ENCODE measurements at places on chromosomes 7 and 10.

- no peak for DNase-seq
Observed at GRCh38 chr10:118818621-118819221, 64.0 kb upstream of the CACUL1 start.

DNA sequence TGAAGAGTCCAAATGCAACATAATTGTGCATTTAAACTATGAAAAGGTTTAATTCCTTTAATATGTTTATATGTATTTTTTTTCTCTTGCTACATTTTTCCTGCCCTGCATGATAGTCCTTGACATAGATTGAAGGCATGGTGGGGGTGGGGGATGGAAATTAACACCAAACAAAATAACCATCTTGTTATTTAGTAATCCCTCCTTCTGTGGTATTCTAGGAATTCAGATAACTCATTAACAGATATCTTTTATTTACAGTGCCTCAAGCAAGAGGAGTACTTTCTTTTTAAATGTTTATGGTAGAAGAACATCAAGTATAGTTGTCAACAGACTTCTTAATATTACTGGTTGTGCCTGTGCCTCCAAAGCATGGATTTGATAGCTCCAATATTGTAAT lies 337.6 kb upstream of the SEMA3A start:
- DNase-seq: no peak

GRCh38 chr7:81618396-81619014 lies 151.3 kb downstream of the HGF start:
- DNase-seq: no peak

GRCh38 chr10:116044801-116045248 lies 228.2 kb downstream of the GFRA1 start:
- DNase-seq: no peak

DNA sequence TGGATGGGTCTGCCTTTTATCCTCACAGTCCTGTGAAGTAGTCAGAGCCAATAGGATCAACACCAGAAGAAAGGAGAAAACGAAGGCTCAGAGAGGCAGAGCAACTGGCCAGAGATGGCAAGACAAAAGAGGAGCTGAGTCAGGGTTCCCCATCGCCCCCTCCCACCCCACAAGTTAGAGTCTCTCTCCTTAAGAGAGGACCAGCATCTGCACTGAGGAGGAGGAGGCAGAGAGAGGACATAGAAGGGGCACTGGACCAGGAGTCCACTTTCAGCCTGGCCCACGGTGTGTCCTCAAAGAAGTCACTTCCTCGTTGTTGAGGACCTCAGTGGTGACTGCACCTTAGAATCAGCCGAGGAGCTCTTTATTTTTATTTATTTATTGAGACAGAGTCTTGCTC lies 11.6 kb downstream of the SPOCK2 start:
- DNase-seq: no peak

GRCh38 chr10:114064151-114065048 lies 20.7 kb downstream of the ADRB1 start:
- no peak for DNase-seq

DNA sequence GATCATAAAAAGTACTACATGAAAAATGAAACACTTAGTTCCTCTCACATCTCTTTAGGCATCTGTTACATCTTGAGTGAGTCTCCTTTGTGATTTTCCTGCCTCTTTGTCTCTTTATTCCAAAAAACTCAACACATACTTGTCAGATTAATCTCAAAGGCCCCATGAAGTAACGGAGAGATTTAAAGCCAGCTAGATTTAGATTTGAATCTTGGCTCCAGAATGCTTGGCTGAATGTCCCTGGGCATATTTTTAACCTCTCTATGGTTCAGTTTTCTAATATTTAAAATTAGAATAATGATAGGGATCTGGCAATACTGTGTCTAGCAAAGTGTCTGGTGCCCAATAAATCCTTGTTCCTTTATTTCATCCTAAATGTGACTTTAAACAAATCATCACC lies 140.0 kb downstream of the DGKB start:
- DNase-seq: no peak

DNA sequence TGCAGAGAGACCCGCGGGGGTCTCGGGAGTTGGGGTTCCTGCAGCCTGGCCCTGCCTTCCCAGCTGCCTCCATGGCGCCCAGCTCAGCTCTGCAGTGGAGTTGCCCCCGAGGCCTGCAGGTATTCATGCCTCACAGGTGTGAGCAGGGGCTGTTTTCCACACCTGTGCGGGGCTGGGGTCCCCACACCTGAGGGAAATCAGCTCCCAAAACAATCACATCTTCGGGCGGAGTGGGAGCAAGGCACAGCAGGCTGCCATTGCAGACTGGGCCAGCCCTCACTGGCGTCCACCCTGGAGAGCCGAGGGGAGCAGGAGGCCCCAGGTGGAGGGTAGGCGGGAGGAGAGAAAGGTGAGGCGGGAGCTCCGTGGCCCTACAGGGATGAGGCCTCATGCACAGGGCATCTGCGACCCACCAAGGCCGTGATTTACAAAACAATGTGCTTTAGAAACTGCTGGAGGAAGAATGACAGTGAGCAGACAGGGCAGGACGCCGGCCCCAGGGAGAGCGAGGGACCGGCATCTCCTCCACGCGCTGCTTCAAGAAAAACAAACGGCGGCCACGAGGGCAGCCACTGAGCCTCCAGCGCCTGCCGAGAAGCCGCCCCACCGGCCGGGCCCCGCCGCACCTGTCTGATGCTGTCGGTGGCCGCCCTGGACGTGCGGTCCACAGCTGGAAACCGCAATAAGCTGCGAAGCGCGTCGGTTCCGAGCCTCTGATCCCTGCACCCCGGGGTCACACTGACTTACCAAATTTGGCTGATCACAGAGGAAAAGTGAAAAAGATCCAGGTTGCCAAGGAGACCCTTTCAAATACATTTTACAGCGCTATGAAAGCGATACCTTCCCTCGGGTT lies 53.0 kb upstream of the PDGFA start:
- DNase-seq: no peak

GRCh38 chr10:2852574-2853323 lies 214.6 kb upstream of the PFKP start:
- no peak for DNase-seq

- DNase-seq: no peak
Observed at GRCh38 chr7:44100458-44101302, 3.5 kb upstream of the AEBP1 start.

- DNase-seq: no peak
Observed at GRCh38 chr10:46001187-46001756, 29.0 kb downstream of the TIMM23 start.

DNA sequence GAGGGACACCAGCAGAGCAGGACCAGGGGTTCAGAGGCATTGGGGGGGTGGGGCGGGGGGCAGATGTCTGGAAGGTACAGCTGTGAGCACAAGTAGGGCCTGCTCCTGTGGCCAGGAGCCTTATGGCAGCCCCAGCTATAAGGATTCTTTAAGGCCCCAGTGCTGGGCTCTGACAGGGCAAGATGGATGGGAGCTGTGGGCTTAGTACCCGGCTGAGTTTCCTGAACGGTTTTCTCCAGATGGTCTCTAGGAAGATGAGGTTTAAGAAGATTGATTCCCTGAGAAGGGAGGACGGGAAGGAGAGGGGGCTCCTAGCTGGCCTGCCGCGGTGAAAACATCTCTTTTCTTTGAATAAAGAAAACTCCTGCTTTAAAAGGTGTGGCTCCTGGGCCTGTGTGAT lies 30.1 kb upstream of the COMTD1 start:
- DNase-seq: no peak

GRCh38 chr7:26155531-26156375 lies 3.8 kb downstream of the NFE2L3 start:
- no peak for DNase-seq

DNA sequence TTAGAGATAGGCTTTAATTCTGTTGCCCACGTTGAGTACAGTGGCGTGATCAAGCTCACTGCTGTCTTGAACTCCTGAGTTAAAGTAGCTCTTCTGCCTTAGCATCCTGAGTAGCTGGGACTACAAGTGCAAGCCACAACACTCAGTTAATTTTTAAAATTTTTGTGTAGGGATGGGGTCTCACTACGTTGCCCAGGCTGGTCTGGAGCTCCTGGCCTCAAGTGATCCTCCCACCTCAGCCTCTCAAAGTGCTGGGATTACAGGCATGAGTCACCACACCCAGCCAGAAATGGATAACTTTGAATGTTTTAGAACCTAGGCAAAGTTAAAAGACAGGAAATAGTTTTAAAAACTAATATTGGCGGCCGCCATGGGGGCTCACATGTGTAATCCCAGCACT lies 43.9 kb upstream of the OTUD1 start:
- no peak for DNase-seq

DNA sequence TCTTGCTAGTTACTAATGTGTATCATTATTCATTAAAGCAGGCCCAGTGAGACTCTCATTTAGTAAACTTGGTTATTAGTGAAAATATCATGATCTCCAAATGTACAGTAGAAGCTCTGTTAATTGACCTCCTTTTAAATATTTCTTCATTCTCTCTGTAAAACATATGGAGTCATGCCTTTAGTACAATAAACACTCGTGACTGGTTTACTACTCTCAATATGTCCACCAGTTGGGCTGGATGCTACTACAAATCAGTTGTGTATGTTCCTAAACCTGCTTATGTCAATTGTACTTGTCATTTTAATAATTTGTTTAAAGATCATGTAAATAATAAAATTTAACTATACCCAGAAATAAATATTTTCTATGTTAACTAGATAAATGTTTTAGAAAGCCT lies 68.6 kb upstream of the COMTD1 start:
- DNase-seq: no peak

DNA sequence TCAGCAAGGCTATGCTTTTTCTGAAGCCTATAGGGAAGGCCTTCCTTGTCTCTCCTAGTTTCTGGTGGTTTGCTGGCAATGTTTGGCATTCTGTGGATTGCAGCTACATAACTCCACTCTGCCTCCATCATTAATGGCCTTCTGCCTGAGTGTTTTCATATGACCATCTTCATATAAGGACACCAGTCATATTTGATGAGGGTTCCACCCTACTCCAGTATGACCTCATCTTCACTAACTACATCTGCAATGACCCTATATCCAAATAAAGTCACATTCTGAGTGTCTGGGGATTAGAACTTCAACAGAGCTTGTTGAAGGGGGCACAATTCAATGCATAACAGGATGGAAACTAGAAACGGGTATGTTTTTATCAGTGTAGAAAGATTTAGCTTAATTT lies 22.1 kb downstream of the CAV1 start:
- DNase-seq: no peak

DNA sequence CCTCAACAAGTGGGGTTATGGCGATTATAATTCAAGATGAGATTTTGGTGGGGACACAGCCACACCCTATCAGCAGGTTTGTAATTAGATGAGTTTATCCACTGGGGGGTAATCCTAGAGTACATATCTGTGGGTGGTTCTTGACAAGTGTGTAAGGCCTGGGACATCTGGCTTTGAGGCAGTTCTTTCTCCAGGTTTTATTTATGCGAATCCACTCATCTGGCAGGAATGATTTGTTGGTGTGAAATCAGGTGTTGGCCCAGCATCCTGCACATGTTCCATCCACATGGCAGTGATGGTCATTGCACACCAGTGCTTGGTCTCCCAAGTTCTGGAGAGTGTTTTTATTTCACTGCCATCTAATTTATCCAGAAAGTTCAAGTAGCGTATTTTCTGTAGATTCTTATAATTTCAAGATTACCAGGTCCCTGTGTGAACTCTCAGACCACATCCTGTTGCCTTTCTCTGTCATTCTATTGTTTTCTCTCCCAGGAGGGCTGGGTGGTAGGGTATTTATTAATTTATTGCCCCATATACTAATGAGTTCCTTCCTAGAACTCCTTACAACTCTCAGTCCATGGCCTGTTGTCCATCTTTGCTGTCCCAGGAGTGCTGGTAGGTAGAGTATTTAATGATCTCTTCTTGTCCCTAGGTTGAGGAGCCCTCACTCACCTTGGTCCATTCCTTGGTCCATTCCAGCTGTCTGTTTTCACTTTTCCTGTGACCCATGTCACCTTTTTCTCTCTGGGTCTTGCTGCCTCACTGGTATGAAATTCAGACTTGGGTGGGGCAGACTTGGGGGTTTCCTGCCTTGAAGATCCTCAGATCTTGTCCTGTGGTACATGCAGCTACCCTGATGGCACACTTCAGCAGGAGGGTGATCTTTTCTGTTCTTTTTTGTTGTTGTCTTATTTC lies 10.4 kb downstream of the RALA start:
- DNase-seq: no peak

DNA sequence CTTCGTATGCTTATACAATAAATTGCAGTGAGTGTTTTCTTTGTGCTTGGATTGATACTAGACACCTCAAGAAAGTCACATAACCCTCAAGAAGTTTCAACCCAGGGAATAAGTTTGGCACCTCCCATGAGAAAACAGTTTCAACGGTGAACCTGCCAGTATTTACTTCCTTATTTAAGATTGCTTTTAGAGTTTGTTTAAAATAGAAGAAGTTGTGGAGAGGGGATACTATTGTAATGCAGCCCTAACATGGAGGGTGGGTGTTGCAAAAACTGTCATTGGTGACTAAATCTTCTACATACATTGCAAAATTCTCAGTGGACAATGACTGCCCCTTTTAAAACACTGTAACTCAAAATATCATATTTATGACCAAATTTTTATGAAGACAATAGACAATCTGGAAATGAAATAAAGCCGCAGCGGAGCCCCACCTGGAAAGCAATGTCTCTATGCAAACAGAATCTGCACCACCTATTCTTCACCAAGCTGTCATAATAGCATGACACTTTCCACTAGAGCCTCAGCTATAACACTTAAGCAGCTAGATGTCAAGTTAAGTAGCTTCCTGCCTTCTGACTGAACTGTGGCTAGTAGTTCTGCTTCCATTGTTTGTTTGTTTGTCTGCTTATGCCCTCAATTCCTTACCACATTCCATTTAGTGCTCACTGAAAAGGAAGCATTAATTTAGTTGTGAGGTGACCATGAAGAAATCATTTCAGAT lies 98.2 kb downstream of the MDFIC start:
- DNase-seq: no peak

DNA sequence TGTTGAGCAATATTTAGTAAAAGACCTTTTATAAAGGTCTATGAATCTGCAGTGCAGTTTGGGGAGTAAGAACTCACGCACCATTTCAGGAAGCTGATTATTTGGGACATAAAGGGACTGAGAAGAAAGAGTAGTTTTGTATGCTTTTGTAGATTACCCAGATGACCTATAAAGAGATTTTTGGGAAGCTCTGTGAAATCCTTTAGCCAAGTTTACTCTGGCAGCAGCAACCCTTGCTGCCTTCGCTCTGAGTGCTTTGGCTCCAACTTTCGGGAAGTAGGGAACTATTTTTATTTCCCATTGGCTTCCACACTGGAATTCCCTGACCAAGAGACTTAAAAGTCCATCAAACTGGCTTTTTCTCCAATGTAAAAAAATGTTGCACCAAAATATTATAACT lies 1110.1 kb upstream of the PHF14 start:
- DNase-seq: no peak

- DNase-seq: no peak
Observed at GRCh38 chr10:78215645-78216044, 182.0 kb downstream of the RPS24 start.

- DNase-seq: no peak
Observed at GRCh38 chr7:86407291-86407690, 236.4 kb upstream of the GRM3 start.

- DNase-seq: no peak
Observed at GRCh38 chr10:73251683-73252444, 580 bp downstream of the MRPS16 start.

- DNase-seq: no peak
Observed at GRCh38 chr10:53412651-53413050, 640.1 kb upstream of the MBL2 start.

Measured in RWPE2 (cell line).